ENCODE measurements at places on chromosomes 3 and 15.

- no peak for DNase-seq
Measured at GRCh38 chr15:65096481-65097385, 18.3 kb downstream of the UBAP1L start.

DNA sequence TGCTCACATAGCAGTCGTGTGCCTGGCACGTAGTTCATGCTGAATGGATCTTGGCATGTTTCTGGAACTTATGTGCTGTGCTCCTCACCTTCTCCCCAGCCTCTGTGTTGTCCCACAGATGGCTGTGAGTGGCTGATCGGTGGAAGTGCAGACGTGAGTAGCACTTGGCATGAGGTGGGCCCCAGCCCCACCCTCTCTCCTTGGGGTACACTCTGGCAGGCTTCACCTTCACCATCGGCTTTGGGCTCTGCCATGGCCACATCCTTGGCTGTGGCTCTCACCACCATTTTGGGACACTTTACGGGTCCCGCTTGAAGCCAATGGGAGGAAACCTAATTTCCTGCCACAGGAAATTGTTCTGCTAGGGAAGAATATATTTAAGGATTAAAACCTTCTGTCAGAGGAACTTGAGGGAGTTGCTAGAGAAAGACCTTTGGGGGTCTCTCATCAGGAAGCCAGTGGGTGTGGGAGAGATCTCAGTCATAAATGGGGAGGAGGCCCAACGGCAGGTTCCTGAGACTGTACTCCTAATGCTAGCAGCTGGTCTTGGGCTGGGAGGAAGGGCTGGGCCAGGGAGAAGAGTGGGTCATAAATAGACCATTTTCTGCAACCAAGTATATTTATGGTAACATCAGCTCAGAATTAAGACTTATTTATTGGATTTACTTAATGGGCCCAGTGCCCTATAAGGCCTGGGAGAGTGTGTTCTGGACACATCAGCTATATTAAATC is 92.3 kb downstream of the SMAD3 start:
- no peak for DNase-seq

DNA sequence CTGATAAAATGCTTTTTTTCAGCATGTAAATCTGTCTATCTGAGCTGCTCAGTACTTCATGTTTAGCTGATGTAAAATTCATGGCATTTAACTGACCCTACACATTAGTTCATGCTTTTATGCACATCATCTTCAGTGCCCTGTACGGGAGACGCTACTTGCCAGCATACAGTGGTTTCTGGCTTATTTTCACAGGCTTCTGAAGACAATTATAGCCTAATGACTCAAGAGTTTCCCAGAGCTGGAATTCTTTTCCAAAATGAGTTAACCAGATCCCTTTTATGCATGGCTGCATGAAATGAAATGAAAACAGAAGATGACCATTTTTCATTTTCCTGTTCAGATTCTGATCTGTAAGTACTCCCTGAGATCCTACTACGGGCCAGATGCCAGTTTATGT is 1061.5 kb downstream of the ROBO2 start:
- no peak for DNase-seq

GRCh38 chr15:50862553-50862952 is 45.9 kb upstream of the AP4E1 start:
- no peak for DNase-seq

DNA sequence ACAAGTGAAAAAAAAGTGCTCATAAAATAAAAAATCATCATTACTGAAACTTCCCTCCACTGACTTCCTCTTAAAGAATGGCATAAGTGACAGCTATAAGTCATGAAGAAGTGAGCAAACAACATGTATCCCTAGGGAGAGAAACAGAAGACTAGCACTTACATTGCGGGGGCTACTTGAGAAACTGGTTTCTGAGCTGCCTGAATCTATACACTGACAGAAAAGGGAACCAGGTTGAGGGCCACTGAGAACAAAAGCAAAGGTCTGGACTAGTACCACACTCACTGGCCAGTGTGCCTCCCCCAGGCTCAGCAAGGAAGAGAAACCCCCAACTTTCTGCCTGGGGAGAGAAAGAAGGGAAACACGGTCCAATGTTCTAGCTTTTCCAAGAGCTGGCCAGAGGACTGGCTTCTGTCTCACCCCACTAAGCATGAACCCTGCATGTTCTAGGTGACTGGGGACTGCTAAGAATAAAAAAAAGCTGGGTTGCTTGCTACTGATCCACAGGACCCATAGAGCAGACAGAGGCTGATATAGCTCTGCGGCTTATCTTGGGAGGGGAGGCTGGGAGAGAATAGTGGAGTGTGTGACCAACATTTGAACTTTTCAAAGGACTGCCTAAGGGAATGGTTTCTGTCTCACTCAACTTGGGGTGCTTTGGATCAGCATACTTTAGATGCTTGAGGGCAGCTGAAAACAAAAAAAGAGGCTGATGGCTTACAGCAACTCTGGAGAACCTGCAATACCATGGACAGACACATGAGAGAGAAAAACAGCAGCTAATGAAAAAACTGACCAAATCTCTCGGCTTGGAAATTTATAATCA is 8.1 kb downstream of the RAD18 start:
- DNase-seq: no peak

GRCh38 chr15:39125226-39125625 is 455.7 kb upstream of the THBS1 start:
- no peak for DNase-seq

DNA sequence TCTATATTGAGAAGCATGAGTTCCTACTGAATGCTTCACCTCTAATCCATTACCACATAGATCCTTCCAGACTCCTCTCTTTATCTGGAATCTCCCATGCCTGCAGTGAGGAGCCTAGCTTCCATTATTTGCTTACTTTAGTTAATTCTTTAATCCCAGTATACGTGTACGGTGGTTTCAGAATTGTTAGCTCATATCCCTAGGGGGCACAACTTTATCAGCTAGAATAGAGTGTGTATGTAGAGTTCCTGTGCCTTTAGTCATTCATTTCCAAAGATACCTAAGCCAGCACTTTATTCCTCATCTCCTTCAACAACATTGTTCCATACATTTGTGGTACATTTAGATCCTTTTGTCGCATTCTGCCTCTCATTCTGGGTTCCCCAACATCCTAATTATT is 226.0 kb downstream of the TJP1 start:
- DNase-seq: no peak

GRCh38 chr3:152254041-152254440 is 14.7 kb upstream of the MBNL1 start:
- DNase-seq: no peak

DNA sequence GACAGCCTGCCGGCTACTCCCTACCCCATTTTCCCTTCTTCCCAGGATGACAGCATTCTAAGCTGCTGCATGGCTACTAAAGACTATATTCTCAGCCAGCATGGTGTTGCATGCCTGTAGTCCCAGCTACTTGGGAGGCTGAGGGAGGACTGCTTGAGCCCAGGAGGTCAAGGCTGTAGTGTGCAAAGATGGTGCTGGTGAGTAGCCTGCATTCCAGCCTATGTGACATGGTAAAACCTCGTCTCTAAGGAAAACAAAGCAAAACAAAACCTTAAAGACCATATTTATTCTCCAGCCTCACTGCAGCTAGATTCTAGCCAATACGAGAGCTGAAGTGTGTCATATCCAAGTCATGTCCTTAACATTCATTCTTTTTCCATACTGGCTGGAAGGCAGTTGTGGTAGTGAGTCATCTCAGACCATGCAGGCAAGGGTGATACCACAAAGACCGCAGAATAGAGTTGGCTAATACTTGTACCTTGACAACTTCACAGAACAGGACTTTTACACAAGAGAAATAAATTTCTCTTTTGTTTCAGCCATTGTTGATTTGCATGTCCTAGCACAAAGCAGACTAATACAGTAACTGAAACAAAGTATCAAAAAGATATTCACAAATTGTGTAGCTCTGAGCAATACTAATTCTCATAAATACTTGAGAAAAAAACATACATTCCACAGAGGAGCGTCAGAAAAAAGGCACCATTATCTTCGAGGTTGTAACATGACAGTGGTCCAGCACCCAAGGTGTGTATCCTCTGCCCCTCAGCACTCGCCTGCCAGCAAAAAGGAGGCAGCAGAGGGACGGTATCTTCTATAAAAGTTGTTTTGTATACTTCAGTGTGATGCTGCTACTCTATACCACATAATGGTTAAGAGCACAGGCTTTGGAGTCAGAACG is 14.8 kb downstream of the PBRM1 start:
- DNase-seq: no peak

GRCh38 chr3:188306435-188307005 is 152.6 kb downstream of the LPP start:
- DNase-seq: no peak

DNA sequence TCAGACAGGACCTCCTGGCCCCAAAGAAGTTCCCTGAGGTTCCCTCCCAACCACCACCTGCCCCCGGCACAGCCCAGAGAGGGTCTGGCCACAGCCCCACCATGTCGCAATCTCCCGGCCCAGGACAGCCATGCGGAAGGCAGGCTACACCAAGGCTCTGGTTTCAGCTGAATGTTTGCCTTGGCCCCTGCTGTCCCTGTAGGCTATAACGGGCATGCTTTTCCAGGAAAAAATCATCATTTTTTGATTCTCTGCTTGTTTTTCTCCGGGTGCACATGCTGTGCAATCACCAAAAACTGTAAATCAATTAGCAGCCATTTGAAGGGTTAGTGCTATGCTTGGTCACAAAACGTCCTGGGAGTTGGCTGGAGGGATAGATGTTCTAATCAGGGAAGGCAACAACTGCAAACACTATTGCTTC is 142.7 kb upstream of the IGF1R start:
- DNase-seq: no peak

DNA sequence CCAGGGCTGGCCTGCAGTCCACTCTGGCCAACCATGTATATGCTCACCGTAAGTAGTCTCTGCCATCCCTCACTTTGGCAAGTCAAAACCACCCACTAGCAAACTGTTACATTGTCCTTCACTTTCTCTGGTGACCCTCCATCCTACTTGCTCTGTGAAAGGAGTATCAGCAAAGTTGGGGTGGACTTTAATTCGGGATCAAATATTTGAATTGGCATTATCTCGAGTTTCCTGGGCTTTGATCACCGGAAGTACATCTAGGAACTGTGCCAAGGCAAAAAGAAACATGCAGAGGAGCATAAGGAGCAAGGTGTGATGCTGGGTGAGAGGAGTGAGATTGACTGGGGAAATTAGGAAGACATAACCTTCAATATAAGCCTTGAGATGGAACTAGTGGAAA is 188.9 kb upstream of the P2RY1 start:
- no peak for DNase-seq

DNA sequence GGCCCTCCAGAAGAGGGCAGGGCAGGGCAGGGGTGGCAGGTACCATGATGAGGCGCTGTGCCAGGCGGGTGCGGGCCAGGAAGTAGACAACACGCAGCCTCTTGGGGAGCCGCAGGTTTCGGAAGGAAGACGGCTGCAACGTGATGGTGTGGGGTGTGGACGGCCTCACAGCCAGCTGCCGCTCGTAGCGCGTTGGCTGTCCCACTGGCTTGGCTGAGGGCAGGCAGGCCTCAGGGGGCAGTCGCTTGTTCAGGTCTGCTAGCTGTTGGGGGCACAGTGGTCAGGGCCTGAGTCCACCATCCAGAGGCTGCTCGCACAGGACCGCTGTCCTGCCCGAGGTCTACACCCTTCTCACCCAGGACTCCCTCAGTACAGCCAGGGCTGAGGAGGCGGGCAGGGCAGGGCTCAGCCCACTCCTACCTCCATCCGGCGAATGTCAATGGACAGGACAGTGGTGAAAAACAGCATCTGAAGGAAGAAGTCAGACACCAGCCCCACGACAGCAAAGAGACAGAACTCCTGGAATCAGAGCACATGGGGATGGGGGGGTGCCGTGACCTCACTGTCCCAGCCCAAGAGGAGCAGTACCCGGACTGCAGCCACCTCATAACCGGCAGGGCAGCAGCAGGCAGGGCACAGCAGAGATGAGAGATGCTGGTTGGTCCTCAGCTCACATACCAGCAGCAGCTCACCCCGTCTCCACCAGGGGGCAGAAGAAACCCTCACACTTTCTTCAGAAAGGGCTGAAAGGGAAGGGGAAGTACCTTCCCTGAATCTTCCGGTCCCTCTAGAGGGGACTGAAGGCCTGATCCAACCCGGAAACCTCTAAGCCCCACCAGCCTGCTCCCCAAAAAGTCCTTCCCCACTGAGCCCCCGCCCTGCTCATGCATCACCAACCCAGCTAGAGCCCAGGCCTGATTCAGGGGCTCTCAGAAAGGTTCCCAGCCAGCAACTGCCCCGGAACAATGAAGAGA is 40.0 kb downstream of the PTPN23 start:
- peak; percentile 8 for DNase-seq
